Suppressor macrophage (primary cell): ENCODE measurements at places on chromosomes 5 and 9.

DNA sequence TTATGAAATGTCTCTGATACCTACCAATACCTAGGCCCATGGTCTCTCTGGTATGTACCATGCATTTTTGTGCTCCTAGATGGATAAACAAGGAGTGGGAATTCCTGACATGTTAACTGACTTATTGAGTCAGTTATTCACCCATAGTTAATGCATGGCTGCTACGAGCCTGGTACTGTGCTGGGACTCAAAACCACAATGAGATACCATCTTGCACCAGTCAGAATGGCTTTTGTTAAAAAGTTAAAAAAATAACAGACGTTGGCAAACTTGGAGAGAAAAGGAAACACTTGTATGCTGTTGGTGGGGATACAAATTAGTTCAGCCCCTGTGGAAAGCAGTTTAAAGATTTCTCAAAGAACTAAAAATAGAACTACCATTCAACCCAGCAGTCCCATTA lies 293.8 kb downstream of the OSTF1 start:
- DNase-seq: no peak

DNA sequence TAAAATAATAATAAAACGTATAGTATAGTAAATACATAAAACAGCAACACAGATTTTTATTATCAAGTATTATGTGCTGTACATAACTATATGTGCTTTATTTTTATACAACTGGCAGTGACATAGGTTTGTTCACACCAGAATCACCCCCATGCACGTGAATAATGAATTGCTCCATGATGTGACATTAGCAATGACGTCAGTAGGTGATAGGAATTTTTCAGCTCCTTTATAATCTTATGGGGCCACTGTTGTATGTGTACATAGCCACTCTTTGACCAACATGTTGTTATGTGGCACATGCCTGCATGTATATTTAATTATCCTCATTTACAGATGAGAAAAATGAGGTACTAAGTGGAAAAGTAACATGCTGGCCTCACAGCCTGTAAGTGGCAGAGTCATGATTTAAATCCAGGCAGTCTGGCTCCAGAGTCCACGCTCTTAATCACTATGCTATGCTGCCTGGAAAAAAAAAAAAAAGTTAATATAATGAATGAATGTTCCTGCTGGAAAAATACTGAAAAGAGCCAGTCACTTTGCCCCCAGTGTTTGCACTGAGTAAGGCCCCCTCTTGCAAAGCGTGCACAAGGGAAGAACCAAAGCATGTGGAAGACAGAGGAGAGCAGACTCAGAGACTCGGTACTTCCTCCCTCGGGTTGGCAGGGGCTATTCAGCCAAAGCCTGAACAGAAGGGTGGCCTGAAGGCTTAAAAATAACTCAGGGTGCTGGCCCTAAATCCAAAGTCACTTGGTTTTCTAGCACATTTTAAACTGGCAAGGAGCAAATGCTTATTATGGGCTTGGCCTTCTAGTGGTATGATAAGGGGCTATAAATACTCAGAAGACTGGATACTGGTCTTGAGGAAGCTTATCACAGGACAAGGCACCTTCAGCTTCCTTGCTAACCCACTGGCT lies 206.8 kb downstream of the GLIS3 start:
- no peak for DNase-seq

DNA sequence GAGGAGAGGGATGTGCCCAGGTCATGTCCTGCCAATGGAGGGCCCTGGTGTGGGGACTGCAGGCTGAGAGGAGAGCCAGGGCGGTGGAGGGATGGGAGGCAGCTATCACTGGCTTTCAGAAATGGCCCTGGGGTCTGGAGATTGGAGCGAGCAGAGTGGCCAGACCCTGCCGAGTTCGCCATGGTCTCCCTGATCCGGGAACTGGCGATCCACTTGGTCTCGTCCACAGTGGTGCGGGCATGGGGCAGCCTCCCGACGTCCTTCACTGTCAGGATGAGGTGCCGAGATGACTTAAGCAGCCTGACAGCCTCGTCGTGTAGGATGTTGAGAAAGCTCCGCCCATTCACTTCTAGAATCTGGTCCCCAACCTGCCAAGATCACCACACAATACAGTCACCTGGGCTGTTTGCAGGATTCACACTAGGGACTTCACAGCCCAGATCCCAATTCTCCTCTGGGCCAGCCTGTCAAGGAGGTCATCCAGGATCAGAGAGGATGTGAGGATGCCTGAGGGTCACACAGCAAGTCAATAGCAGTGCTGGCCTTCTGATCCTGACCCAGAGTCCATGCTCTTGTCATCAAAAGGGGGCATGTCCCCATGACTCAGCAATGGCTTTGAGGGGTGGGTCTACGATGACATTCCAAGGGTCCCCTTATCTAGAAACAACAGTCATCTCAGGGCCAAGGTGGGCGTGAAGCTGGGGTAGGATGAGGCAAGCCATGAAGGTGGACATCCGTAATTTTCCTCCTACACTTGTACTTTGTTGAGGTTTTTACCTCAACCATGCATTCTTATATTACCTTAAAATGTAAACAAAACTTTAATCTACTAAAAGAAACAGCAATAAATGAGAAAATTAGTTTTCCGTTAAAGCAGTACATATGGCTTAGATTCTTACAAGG lies 38.5 kb upstream of the AKNA start:
- no peak for DNase-seq

DNA sequence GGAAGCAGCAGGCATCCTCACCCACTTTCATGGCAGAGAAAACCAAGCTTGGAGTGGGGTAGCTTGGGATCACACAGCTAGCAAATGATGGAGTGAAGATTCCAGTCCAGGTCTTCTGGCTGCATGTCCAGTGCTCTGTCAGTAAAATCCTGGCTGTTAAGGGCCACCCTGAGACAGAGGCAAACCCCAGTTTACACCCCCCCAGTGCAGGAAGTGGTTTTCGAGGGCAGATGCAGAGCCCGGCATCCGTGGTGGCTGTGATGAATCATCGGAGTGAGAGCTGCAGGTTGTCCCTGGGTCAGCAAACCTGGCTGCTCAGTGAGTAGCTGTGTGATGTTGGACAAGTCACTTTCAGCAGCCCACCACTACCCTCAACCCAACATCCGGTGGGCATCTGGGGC lies 115.4 kb downstream of the RGS3 start:
- DNase-seq: peak; percentile 79

DNA sequence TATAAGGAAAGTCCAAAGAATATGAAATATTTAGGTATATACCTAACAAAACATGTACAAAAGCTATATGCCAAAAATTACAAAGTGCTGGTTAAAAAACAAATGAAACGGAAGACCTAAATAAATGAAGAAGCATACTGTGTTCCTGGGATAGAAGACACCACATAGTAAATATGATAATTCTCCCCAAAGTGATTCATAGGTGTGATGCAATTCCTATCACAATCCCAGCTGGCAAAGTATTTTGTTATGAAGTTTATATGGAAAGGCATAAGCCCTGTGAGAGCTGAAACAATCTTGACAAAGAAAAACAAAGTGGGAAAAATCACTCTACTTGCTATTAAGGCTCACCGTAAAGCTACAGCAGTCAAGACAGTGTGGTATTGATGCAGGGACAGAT lies 2.6 kb upstream of the SMIM23 start:
- no peak for DNase-seq

GRCh38 chr5:147520450-147520849 lies 10.6 kb upstream of the DPYSL3 start:
- DNase-seq: no peak

DNA sequence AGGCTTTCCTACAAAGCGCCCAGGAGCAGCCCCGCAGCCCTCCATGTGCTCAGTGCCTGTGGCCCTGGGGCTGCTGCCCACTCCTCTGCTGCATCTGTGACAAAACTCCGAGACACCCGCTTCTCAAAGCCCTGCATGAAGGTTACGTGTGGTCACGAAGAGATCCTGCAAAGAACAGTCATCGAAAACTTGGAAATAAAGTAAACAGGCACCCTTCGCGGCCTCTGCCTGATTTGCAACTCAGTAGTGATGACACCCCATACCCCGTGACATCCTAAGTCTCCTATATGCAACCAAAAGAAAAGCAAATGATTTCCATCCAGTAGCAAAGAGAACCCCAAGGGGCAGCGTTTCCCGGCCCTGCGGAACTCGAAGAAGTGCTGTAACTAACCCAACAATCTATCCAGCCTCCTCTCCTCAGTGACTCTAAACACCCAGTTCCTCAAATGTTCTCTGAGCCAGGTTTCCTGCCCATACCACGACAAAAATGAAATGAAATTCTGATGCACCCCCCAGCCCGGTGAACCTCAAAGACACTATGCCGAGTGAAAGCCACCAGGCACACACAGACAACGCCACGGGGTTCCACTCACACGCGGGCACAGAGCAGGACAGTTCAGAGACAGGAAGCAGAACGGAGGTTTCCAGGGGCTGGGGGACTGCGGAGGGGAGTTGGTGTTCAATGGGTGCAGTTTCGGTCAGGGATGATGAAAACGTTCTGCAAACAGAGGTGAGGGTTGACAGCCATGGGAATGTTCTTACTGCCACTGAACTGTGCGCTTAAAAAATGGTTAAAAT lies 19.0 kb downstream of the NACC2 start:
- DNase-seq: peak; percentile 81

GRCh38 chr9:134174073-134174449 lies 9.7 kb upstream of the RNU6ATAC start:
- peak; percentile 92 for DNase-seq

DNA sequence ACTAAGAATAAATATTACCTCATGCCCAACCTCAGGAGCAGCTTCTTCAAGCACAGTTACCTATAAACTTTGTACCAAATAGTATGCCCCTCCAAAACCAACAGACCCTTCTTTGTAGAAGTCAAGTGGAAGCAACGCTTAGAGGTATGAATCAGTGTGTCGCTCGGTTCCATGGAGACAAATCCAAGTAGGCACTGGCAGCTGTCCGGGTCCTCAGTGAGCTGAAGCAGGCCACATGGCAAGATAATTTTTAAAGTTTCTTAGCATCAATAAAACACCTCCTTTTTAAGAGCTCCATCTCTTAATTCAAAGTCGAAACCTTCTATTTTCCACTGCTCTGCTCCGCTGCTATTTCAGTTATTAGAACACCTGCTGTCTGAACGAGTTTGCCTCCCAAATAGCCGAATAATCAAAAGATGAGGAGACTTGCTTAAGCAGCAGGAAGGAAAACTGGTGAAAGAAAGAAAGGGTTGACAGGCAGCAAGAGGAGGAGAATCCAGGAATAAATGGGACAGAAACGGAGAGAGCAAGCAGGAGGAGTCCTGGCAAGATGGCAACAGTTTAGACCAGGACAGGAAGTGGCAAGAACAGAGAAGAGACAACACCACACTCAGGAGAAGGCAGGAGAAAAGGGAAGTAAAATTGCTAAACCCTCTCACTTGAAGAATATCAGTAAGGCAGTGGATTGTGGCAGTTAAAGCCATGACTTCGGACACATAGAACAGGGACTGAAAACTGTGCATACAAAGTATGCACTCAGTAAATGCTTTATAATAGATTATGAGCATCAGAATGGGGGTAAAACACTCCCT lies 65.0 kb downstream of the PPP2R2B start:
- DNase-seq: peak; percentile 46

DNA sequence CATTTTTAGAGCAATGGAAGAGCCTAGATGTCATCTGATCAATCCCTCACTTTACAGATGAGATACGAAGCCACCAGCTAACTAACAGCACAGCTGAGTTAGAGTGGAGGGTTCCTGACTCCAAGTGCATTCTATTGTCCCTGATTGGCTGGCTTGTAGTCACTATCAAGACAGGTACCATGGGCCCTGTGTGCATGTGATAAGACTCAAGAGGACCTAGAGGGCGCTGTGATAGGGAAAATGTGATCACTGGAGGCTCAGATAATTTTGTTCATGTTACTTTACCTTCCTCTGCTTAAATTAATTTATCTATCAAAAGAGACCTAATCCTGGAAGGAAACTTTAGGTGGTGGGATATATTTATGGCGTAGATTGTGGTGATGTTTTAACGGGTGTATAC lies 19.5 kb upstream of the SNAPC3 start:
- no peak for DNase-seq

- DNase-seq: no peak
Measured at GRCh38 chr5:146667633-146668272, 151.8 kb upstream of the GPR151 start.

- DNase-seq: peak; percentile 34
Measured at GRCh38 chr5:134247428-134248224, 21.8 kb upstream of the PPP2CA start.

- DNase-seq: peak; percentile 41
Measured at GRCh38 chr9:122333169-122333808, 37.5 kb upstream of the PTGS1 start.

DNA sequence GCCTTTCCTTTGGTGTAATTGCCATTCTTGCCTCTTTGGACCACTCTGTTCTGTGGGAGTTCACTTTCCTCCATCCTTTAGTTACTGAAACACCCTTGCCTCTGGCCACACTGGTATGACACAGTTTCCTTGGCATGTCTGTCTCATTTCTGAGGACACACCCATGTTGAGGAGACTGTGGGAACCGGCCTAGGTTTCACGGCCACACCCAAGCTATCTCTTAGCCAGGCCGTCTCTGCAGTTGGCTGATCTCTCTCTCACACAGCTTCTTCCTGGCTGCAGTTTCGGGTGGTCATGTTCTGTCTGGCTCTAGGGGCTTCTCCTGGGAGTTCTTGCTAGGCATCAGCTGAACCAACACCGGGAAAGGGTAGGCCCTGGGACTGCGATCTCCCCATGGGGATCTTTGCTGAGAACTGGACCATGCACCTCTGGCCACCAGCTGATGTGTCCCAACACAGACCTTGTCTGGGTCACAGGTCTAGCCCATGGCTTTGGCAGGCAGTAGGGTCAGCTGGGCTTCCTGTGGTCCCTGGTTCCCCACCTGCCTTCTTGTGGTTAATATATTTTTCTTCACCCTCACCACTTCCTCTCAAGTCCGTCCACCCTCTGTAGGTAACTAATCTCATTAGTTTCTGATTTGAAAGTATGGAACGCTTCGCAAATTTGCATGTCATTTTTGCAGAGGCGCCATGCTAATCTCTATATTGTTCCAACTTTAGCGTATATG lies 24.9 kb downstream of the ARHGEF37 start:
- no peak for DNase-seq
